WERI-Rb-1 (cell line): ENCODE measurements at places on chromosomes 5 and 9.
A peak's percentile ranks its signal among the peaks of the same experiment; 100 is the strongest.

DNA sequence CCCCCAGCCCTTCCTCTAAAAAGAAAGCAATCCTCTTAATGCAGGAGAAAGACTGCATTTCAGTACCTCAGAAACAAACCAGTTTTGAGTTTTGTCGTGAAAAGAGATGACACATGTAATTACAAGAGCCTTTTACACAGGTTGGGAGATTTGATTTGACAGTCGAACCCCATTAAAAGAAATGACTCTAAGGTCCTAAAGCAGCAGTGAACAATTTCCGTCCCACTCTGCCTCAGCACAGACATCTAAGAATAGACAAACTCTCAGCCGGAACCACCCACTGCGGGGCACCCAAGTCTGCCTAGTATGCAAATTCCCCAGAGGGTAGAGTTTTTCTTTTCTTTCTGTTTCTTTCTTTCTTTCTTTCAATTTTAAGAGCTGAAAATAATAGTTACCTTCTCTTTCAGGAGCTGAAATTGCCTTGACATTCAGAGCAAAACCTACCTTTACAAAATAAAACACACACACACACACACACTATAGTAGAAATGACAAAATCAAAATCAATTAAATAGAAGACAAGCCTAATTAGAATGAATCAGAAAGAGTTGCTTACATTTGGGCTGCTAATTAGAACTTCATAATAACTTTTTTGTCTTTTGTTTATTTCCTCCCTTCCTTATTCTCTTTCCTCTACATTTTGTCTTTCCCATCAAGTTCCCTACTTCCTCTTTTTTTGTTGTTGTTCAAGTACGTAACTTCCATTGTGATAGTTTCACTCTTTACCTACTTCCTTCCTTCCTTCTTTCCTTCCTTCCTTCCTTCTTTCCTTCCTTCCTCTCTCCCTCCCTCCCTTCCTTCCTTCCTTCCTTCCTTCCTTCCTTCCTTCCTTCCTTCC, 65.1 kb downstream of the BASP1 start:
- DNase-seq, result no peak

DNA sequence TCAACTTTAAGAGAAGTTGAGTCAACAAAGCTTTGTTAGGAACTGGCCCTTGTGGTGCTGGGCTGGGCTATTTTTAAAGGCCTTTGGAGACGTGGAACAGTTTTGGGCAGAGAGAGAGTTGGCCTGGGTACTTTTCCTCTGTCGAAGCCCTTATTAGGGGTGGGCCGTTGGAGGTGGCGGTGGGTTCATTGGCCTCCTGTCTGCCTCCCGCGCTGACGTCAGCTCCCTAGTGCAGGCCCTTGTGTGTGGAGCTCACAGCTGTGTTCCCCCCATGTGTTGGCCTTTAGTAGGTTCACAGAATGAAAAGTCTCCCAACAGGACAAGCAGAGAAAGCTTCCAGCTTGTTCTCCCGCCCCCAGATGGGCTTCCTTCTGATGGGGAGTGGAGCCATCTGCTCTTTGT, 2.7 kb downstream of the NCS1 start:
- no peak for DNase-seq

DNA sequence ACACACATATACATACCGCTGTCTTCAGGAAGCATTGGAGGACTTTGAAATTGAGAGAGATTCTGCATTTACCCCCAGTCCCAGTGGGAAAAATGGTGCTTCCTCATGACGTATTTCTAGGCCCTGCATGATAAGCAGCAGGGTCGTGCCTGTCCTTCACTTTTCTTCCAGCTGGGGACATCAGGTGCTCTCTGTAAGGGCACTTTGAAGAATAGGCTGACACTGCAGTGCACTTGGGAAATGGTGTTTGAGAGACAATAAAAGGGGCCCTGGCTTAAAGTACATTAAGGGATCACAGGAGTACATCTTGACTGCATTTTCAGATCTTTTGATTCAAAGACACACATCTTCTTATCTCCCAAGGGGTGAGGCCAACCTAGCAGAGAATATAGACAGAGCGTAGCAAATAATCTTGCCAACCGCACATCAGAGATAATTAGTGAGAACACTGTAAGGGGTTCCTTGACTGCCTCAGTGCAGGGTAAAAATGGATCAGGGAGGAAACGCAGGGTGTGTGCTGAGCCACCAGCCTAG, 437.9 kb downstream of the CSNK1G3 start:
- DNase-seq, result peak; percentile 25

- no peak for DNase-seq
These were observed 16.8 kb downstream of the ANXA1 start for GRCh38 chr9:73168298-73168934.

GRCh38 chr5:154302161-154302560, 111.6 kb downstream of the GALNT10 start:
- DNase-seq, result no peak

DNA sequence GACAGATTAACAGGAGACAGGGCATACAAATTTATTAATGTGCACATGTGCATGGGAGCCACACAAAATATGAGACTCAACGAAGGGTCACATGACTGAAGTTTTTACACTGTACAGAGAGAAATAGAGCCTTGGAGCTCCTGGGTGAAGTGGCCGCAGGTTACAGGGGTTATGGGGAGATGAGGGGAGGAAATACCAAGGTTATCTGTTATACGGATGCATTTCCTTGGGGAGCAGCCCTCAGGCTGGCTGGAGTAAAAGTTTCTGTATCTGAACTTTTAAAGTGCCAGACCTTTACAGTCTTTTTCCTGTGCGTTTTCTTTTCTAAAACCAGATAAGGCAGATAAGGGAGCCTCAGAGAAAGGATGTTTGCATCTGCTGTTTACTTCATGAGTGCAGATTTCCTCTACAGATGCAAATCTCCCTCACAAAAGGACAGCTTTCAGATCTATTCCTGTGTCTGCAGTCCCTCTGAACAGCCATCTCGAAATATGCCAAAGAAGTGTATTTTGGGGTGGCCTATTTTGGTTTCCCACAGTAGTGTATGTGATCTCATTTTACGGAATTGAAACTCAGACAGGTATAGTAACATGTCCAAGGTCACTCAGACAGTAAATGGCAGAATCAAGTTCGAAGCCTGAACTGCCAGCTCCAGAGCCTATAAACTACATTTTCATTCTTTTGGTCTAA, 139.3 kb upstream of the FBXL17 start:
- no peak for DNase-seq

DNA sequence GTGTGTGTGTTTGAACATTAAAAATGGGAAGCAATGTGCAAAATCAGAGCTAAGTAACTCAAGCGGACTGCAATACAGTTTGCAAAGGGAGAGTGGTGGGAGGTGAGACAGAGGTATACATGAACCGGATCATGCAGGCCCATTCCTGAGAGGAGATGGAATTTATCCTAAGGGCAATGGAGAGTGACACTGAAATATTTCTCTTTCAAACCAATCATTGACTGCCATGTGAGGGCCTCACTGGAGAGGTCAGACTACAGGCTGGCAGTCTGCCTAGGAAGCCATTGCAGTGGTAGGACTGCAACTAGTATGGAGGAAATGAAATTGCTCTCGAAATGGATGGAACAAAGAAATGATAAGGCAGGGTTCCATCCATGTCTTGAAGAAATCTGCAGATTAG, 34.8 kb downstream of the TNFSF15 start:
- DNase-seq, result no peak

DNA sequence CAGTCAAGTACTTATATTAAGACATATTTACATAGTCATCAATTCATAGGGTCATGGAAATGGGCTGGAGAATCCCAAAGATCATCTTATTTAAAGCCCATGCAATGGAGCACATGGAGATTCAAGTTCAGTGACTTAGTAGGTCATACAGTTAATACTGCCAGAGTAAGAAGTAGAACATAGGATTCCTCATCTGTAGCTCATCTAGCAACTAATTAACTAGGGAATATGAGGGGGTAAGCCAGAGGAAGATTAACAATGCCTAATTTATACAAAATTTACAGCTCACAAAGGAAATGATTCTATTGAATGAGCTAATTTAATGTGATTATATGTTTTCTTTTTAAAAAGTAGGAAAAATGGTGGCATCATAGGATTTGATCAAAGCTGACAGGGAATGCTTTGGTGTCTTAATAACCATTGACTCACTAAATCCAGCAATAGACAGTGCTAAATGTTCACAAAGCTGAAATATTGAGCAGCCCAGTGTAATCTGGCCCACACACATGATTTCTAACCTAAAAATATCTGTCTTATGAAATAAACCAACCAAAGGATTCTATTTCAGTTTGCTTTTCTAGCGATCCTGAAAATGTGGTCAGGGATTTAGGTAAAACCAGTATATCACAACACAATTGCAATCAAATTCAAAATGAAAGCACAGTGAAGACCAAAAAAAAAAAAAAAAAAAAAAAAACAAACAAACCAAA, 53.3 kb downstream of the PRDM6 start:
- no peak for DNase-seq
